ENCODE measurements at places on chromosomes 6 and 20.

DNA sequence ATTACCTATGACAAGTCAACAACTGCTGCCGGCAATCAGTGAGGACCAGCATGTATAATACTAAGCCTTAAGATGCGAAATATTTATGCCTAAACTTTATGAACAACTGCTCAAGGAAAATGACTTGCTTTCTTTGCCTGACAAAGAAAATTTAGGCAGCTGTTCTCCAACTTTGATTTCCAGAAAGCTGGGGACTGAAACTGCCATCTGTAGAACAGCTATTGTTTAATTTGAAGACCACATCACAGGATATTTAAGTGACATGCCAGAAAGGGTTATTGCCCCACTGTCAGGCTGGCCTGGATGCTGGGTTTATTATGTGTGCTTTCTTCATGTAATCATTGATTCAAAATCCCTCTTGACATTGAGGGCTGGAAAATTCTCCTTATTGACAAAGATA lies 153.9 kb upstream of the ENPP5 start:
- no peak for DNase-seq

DNA sequence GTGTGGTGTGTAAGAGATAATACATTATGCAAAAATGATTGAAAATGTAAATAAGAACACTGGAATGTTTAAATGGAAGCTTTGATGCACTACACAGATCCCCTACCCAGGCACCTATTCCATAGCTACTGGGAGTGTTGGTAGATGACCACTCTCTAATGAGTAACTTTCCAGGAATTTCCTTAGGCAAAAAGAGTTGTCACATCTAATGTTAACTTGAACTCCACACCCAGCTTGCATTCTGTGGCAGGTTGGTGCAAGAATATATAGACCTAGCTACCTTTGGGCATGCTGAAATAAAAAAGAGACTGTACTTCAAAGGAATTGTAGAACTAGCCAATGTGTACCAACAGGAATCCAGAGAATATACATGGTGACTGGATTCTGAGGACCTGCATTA lies 1254.2 kb upstream of the EYS start:
- no peak for DNase-seq

DNA sequence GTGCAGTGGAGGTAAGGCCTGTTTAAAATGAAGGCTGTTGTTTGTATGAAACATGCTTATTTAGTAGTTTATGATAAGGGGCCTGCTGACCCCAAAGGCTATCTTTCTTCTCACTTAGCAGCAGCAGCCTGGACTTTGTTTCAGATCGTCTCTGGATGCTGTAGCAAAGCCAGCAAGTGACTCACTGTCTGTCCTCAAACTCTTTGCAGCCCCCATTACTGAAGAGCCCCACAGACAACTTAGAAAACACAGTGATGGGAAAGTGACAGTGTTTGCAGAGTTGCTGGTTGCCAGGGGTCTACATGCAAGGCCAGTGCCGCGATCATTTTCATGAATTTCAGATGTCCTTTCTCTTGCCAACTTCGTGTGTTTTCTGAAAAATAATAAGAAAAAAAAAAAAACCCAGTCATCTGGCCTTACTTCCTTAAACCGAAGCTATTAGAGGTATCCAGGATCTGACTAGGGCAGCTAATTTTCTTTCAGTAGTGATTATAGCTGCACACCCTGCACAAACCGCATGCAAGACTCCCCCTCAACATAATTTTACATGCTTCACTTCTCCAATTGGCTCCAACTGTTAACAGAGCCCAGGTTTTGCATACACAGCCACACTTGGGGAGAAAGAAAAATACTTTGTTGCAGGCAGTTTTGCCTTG lies 11.6 kb upstream of the F13A1 start:
- peak; percentile 93 for DNase-seq

- DNase-seq: no peak
These were observed 25.8 kb upstream of the ADGRF5 start for GRCh38 chr6:46947497-46947896.

DNA sequence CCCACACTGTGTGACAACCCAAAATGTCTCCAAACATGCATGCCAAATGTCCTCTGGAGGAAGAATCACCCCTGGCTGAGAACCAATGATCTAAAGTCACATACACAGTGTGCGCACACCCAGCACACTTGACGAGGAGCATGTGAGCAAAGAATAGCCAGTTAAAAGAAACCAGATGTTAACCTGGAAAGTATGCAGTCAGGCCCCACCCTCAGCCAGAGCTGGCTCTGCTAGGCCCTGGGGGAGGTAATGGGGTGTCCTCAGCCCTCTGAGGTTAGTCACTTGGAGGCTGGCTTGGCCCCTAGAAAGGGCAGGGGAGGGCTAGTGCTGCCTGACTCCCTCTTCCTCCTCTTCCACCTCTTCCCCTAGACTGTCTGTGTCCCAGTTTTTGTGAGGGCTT lies 15.2 kb upstream of the GUCA1A start:
- no peak for DNase-seq

DNA sequence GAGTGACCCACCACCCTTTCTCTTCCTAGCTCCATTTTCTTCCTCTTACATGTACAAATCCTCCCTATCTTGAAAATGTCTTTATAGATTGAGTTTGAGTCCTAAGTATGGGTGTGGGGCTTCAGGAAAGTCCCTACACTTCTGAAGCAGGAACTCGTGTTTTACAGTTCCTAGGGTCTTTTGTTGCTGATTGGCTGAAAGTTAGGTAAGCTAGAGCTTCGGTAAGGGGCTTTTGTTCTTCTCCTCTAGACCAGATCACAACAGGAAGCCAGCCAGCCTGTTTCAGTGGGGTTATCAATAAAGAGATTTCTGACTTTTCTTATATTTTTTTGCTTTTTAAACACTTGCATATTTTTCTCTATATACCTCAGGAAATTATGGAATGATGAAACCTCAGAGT lies 51.3 kb downstream of the CNR1 start:
- no peak for DNase-seq

GRCh38 chr6:40722553-40723258 lies 135.5 kb upstream of the LRFN2 start:
- DNase-seq: no peak

DNA sequence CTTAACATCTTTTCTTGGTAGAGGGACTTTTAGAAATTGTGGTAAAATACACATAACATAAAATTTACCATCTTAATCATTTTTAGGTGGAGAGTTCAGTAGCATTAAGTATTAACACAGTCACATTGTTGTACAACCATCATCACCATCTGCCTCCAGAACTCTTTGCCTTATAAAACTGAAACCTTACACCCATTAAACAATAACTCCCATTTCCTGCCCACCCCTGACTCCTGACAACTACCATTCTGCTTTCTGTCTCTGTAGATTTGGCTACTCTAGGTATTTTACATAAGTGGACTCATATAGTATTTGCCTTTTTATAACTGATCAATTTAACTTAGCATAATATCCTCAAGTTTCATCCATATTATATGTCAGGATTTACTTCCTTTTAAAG lies 88.7 kb downstream of the ZHX3 start:
- DNase-seq: no peak

DNA sequence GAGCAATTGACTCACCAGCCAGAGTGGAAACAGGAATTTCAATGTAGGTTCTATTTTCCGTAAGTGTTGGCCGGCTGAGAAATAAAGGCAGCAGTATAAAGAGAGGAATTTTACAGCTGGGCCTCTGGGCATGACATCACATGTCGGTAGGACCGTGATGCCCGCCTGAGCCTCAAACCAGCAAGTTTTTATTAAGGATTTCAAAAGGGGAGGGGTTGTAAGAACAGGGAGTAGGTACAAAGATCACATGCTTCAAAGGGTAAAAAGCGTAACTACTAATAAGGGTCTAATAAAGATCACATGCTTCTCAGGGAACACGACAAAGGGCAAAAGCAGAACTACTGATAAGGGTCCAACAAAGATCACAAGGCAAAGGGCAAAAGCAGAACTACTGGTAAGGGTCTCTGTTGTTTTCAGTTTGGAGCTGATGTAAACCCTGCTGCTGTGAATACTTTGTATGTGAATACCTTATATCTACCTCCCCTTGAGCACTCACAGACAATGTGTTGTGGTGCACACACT lies 9.0 kb upstream of the TULP4 start:
- no peak for DNase-seq

GRCh38 chr6:27672113-27672799 lies 199.4 kb upstream of the ZNF184 start:
- no peak for DNase-seq

DNA sequence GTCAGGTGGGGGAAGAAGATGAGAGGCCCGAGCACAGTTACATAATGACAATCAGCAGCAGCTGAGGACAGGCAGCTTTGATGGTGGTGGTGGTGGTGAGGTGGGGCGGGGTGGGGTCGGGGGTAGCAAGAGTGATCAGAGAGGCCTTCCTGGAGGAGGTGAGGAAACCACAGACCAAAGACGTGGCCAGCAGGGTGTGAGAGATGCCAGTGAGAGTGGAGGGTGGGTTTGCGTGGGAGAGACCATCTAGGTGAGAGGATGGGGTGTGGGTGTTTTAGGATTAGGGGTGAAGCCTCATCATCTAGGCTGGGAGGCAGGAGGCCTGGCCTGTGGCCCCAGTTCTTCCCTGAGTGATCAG lies 76.0 kb upstream of the TOX2 start:
- no peak for DNase-seq

DNA sequence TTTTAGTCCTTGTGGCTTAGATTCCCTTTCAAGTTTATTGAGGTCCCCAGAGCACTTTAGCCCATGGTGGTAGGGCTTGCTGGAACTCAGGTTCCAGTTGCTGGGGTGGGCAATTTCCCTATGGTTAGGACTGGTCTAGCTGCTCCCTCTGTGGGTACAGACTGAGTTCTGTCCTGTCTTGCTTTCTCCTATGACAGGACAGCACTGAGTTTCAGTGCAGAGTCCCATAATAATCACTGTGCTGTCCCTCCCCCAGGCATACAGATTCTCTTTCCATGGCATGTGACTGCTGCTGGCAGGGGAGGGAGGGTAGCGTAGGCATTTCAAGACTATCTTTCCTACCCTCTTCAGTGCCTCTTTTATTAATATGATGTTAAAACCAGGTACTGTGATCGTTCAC lies 17.1 kb upstream of the ERVFRD-1 start:
- no peak for DNase-seq

DNA sequence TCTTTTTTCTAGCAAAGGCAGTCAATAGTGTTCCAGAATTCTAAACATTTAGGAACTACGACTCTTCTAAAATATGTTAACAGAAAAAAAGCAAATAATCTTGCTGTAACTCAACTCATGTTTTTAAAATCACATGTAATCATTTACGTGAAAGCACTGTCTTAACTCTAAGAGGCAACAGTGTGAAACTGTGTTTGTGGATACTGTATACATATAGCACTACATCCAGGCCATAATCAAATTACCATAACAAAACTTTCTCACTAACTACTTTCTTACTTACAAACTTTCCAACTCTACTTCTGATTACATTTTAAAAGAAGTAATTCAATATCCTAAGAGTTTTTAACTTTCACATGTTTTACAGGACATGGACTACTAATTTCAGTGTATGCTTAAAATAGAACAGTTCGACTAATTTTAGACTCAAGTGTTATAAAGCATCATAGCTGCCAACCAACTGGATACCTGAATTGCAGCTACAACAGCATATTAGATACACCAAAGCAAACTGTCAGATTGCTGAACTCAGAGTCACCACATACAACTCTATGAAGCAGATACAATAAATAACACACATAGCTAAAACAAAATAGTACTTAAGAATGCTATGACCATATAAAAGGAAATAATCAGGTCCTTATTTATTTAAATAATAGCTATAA lies 121.6 kb upstream of the BEND6 start:
- DNase-seq: no peak

DNA sequence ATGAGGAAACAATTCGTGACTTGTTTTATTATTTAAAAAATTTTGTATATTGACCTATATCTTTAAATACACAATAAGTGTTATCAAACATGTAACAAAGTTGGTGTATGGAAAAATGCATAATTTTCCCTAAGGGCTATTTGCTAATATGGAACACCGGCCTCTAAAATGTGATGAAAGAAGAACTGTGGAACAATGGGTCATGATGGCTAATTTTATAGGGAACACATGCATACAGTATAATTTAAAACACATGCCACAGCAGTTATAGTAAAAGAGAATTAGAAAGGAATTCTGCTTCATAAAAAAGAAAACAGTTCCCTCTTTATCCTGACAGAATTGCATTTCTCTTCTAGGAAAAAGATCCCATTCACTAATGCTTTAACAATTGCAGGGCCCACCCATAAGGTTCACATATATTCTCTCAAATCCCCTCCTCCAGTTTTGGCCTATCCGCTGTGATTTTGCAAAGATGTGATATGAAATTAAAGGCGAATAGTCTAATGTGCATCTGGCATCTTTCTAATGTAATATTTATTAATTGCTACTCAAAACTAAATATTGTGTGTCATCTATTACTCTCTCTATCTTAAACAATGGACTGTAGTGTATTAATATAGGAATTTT lies 628.1 kb upstream of the CITED2 start:
- DNase-seq: no peak

DNA sequence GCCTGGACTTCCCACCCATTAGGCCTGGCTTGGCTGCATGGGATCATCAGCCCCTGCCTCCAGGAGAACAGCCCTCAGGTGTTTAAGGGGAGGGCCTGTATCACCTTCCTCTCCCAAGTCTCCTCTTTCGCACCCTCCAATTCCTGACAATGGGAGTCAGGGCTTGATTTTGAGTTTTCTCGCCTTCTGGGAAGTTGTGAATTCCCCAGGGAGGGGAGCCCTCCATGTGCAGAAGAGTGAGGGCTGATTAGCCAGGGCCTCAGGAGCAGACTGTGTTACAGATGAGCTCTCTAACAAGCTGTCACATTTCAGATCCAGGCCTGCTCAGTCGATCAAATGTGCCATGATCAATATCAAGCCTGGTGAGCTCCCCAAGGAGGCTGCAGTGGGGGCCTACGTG lies 42.4 kb downstream of the CNBD2 start:
- no peak for DNase-seq

GRCh38 chr20:42986143-42986773 lies 203.4 kb downstream of the PTPRT start:
- no peak for DNase-seq

DNA sequence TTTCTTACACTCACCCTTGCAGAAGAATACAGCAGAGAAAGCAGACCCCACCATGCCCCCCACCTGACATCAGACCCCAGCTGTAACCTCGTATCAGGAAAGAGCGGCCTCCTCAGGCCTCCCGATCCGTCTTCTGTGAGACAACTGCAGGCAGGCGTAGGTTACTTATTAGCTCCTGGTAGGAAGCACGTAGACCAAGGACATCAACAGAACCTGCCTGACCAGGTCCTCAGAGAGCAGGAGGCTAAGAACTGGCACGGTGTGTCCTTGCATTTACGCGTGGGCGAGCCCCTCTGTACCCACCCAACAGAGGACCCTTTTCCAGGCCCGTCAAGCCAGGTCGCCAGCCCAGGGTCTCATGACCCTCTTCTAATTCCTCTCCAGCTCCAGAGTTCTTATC lies 51.0 kb downstream of the ABHD12 start:
- no peak for DNase-seq

GRCh38 chr6:98384801-98385200 lies 449.6 kb upstream of the POU3F2 start:
- DNase-seq: no peak

- no peak for DNase-seq
These were observed 2.2 kb upstream of the SIRT5 start for GRCh38 chr6:13572240-13572639.

GRCh38 chr6:150632785-150633485 lies 33.2 kb downstream of the PLEKHG1 start:
- no peak for DNase-seq

- DNase-seq: no peak
These were observed 13.9 kb upstream of the MTCL3 start for GRCh38 chr6:127533011-127533410.

GRCh38 chr20:63819224-63819921 lies 11.7 kb downstream of the ZBTB46 start:
- DNase-seq: no peak

- DNase-seq: no peak
These were observed 12.5 kb downstream of the ERMARD start for GRCh38 chr6:169763881-169764280.

- DNase-seq: peak; percentile 13
These were observed 7.2 kb downstream of the SSTR4 start for GRCh38 chr20:23042270-23042669.
